NCI-H1694 (cell line): ENCODE measurements at places on chromosomes 2 and 18.

DNA sequence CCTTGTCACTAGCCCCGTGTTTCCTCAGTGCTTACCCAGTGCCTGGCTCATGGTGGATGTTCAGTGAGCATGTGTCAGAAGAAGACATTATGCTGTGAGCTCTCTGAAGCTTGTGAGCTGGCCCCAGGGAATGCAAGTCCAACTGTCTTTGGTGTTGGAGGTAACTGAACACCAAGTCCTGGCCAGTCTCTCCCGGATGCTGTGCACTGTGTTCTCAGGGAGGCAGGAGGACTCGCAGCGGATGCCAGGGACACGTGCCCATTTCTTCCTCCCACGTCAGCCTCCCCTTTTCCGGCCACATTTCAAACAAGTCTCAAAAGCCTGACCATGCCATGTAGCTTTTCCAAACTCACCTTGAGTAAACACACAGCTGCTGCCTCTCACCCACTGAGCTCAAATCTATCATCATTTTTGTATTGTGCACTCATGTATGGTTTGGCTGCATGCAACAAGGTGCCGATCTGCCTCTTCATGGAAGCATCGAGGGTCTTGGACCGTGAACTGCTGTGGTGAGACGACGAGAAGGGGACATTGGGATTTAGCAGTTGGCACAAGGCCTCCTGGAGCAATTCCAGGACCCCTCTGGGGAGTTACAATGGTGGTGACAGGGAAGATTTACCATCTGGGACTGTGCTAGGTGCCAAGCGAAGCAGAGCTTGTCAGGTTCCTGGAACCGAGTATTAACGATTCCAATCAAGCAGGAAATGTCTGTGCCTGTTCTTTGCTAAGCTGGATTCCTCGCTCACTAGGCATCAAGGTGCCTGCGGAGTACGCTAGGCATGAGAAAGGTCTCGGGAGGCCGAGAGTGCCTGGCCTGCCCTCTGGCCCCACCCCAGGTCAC lies 44.4 kb upstream of the MGAT4A start:
- DNase-seq: peak; percentile 97

DNA sequence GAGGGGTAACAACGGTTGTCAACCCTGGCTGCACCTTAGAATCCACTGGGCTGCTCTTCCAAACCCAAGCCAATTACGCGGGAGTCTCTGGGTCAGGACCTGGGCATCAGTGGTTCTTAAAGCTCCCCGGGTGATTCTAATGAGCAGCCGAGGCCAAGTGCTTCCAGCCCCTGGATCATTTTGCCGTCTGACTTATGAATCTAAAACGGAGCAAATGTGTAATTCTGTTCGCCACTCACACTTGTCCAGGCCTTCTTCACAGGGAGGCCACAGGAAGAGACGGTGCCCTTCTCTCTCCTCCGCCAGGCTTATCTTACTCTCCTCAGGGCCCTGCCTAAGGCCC lies 78.5 kb downstream of the MCFD2 start:
- no peak for DNase-seq

DNA sequence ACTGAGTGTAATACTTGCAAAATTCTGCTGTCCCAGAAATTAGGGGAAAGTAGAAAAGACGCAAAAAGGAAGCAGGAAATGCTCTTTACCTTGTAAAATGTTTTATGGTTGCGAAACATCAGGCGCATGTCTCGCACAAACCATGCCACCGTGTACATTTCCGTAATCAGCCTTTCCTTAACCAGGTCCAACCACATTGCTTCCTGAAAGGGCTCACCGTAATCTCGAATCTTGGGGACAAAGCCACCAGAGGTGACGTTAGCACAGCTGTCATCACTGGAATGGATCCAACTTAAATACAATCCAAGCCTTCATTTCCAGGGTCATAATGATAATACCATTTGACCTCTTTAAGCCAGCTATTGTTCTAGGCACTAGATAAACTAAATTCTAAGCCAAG lies 49.3 kb downstream of the SP110 start:
- no peak for DNase-seq

DNA sequence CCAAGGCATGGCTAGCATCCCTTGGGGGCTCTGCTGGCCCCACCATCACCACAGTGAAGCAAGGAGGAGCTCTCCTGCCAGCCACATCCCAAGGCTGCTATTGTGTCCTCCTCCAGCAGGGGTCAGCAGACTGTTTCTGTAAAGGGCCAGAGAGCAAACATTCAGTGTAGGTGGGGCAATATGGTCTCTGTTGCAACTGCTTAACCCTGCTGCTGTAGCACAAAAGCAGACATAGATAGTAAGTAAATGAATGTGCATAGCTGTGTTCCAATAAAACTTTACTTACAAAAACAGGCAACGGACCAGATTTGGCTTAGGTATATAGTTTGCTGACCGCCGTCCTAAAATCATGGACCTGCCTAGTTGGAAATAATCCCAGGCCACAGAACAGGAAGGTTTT lies 36.4 kb upstream of the ZBTB7C start:
- DNase-seq: peak; percentile 73

GRCh38 chr18:12597760-12598159 lies 60.1 kb downstream of the SPIRE1 start:
- no peak for DNase-seq

GRCh38 chr2:17538844-17539554 lies 1.5 kb upstream of the VSNL1 start:
- no peak for DNase-seq

- DNase-seq: no peak
Measured at GRCh38 chr2:128691526-128691925, 372.9 kb upstream of the HS6ST1 start.

GRCh38 chr2:154681741-154682140 lies 16.8 kb upstream of the KCNJ3 start:
- no peak for DNase-seq

DNA sequence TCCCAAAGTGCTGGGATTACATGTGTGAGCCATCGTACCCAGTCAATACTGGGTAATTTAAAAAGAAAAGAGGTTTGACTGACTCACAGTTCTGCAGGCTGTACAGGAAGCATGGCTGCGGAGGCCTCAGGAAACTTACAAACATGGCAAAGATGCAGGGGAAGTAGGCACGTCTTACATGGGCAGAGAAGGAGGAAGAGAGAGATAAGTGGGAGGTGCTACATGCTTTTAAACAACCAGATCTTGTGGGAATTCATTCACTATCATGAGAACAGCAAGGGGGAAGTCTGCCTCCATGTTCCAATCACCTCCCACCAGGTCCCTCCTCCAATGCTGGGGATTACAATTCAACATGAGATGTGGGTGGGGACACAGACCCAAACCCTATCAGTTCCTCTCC lies 192.5 kb downstream of the ATAD2B start:
- DNase-seq: no peak

- no peak for DNase-seq
Measured at GRCh38 chr2:178270338-178270737, 76.0 kb downstream of the OSBPL6 start.

- DNase-seq: no peak
Measured at GRCh38 chr2:39432701-39433100, 4.4 kb downstream of the MAP4K3 start.

DNA sequence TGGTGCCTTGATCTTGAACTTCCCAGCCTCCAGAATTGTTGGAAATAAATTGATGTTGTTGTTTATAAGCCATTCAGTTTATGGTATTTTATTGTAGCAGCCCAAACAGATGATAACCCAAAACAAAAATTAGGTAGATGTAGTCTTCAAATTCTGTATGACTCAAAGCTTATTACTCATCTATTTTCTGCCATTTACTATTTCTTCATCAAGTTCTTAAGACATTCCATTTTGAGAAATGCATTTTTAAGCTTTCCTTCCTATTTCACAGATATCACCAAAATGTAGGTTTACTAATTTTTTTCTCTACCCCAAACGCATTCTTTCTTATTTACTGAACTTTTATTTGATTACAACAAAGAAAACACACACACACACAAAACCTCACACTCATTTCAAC lies 148.2 kb downstream of the RND3 start:
- no peak for DNase-seq

GRCh38 chr2:239264838-239265651 lies 135.8 kb downstream of the HDAC4 start:
- no peak for DNase-seq

DNA sequence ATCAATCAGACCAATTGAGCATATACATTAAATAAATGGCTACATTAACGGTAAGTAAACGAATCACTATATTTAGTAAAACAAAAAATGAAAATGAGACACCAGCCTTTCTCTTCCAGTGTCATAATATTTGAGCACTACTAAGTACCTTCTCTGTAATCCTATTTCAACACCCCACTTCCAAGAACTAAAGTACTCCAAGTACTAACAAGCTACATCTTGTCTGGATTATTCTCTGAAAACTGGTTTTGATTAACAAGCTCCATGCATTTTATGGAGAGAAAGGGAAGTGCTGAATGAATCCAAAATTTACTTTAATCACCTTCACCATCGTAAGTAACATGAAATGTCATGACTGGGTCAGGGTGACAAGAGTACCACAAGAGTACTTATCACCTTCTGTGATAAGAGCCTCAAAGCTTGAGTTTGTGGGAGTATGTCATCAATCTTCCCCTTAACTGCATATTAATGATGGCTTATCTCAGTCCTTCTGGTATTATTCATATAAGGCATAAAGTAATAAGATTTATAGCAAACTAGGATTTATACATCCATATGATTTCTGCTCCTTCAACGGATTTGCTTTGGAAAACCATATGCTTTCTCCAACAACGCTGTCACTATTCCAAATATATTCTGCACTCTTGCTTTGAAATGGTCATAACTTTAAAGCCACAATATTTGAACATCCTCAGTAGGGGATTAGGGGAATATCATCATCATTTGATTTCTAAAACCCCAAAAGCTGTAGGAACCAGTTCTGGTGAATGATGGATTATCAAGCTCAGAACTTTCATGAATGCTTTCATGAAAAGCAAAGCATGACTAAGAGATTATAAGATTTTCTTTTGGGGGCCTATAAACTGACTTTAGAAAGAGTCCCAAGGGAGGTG lies 127.0 kb downstream of the ANTXR1 start:
- no peak for DNase-seq

DNA sequence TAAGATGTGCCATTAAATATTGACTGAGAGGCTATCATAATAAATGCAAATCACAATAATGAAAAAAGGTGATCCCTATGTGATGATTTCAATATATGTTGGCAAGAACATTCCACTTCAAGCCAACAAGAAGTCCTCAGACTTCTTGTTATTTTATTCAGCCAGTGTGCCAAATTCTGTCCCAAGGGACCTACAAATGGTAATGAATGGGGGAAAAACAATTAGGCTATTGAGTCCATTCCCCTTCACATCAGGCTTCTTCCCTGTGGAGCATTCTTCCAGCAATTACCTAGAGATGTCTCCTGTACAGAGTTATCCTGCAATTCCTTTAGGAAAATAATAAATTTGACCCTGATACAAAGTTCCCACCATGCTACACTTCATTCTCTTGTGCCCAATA lies 144.4 kb downstream of the PIEZO2 start:
- DNase-seq: no peak

DNA sequence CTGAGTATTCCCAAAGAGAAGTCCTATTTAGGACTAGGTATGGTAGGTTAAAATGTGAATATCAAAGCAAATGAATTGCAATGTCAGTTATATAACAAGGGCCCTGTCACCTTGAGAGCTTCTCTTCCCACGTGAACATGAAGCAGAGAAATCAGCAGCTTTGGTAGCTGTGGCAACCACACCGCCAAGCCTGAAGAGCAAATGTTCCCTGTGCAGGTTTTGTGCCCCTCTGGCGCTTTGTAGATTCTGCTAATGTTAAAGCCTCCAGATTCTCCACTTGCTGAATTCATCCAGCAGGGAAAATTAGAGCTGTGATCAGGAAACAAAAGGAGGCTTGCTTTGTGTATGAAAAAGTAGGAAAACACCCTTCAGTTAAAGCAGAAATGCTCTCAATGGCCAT lies 322.6 kb downstream of the RBM43 start:
- DNase-seq: no peak

DNA sequence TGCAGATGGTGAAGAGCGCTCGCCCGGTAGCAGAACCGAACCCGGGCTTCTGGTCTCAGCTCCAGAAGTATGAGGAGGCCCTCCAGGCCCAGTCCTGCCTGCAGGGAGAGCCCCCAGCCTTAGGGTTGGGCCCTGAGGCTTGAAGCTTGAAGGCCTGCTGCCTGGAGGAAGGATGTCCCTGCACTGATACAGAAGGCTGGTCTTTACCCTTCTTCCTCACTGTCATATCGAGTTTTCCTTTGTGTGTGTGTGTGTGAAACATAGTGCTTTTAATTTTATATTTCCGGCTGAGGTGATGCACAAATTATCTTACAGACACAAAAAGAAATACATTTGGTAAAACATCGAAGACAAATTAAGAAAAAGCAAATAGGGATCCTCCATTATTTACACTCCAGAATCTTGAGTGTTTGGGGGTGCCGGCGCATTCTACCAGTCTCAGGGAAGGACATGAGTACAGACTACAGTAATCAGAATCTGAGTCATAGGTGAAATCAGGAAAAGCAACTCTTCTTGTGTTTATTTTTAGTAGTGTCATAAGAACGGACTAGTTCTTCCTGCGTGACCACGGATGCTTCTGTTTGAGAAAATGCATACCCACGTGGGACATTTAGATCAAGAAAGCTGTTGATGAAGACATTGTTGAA lies 1.3 kb downstream of the DUSP28 start:
- DNase-seq: no peak

DNA sequence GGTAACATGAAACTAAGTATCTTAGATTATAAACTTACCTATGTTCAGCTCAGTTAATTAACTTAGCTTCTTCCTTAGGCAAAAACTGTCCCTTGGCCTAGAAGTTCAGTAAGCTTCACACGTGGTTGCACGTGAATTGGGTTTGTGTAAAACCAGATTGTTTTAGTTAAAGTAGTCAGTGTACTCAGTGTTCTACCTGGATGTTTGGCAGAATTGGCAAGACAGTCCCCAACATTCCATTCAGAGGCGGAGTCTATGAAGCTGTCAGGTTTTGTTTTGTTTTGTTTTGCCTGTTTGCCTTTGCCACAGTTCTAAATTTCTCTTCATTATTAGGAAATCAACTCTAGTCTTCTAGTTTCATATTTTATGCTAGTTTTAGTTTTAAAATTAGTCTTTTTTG lies 105.3 kb upstream of the ZEB2 start:
- DNase-seq: no peak

- no peak for DNase-seq
Measured at GRCh38 chr18:25329783-25330182, 22.2 kb downstream of the ZNF521 start.

GRCh38 chr2:19916385-19916950 lies 14.7 kb upstream of the TTC32 start:
- DNase-seq: no peak

GRCh38 chr2:44246436-44246835 lies 28.8 kb upstream of the SLC3A1 start:
- no peak for DNase-seq
